Muscle of leg (tissue), 16 donors: ENCODE measurements at places on chromosomes 13 and 19. TPM values are rescaled to one million over a fixed set of nuclear protein-coding genes. Genes with fewer than 3 reads are reported as not detected.

The PNMA8A gene
- 47.4 TPM for total RNA-seq

The ZNF208 gene
- 0.35 TPM for total RNA-seq

GRCh38 chr13:59425211-59425741 lies 738.5 kb downstream of the DIAPH3 start:
- no peak for DNase-seq

DNA sequence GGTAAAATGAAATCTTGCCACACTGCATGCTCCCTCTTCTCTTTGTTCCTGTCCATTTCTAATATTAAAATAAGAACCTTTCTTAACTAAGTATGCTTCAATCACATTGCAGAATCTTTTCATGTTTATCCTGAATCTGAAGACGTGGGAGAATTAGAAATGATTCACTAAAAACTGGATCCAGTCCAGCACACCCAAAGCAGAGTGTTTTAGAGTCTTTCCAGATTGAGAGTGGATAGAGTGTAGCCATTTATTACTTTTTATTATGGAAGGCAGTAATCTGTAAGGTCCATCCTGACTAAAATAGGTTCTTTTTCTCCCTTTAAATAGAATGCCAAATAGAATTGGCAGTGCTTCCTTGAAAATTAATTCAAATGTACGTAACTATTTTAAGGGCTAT lies 453.5 kb downstream of the TDRD3 start:
- peak; percentile 4 for DNase-seq

DNA sequence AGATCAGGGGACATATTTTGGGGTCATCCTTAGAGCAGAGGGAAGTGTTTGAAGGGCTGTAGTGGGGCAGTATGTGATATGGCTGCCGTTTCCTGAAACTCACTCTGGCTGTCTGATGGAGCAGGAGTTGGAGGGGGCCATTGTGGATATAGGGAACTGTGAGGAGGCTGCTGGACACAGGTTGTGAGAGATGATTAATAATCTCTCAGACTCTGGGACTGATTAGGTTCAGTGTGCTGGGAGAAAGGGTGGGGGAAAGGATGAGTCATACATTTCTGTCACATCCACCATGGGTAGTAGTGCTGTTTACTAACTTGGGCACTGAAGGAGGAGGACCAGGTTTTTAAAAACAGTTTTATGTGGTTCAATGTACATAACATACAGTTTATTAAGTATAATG lies 4.8 kb downstream of the B3GLCT start:
- no peak for DNase-seq

GRCh38 chr19:900043-900301 lies 6.7 kb downstream of the RNU6-9 start:
- DNase-seq, result no peak
